CD14-positive monocyte (primary cell): ENCODE measurements at places on chromosomes 5 and 9. TPM values are rescaled to one million over a fixed set of nuclear protein-coding genes. Genes with fewer than 3 reads are reported as not detected.

DNA sequence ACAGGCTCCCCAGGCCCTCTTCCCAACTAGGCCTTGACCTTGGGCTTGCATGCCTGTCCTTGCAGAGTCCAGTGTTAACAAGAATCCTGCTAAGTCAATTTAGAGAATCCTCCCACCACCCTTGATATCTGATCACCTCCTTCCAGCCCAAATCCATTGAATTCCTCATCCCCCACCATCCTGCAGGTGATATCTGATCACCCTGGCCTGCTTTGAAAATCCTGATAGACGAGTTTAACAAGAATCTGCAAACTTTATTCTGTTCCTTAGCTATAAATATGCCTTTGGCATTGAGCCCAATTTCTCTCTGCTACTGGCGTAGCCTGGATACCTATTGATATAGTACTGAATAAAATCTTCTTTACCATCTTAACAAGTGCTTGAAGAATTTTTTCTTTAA lies 125.5 kb downstream of the DIRAS2 start:
- no peak for DNase-seq

DNA sequence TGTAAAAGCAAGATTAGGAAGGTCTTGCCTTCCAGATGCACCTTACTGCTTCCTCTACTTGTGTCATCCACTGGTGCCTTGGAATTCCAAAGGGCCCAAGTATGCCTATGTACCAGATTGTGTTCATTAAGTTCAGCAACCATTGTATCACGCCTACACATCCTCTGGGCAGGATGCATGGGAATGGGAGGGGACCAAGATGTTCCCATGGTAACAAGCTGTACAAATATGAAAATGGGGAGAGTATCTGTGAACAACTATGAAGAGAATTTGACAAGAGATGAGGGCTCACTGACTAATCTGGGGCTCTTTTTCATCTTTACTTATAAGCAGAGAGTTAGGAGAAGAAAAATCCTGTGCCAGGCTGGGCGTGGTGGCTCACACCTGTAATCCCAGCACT lies 137.8 kb upstream of the MAP1B start:
- no peak for DNase-seq

- peak; percentile 68 for DNase-seq
Observed at GRCh38 chr9:33225319-33226147, 14.4 kb upstream of the SPINK4 start.

DNA sequence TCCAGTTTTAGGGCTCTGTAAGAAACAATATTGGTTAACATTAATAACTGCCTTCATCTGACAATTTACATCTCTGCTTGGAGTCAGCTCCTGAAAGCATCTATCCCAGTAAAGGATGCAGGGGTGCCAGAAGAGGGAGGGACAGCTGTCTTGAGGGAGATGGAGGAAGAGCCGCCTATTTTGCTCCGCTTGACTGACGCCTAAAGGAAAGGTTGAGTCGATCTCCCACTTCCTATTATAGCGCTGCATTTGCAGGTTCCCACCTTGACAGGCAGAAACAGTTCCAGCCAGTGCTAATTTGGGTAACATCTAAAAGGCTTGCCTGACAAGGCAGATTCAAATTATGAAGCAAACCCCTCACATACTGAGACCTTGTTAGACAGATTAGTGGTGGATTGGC lies 374.6 kb downstream of the SPATA31D1 start:
- DNase-seq = no peak

Gene DCAF10
- polyA plus RNA-seq = 17.2 TPM

DNA sequence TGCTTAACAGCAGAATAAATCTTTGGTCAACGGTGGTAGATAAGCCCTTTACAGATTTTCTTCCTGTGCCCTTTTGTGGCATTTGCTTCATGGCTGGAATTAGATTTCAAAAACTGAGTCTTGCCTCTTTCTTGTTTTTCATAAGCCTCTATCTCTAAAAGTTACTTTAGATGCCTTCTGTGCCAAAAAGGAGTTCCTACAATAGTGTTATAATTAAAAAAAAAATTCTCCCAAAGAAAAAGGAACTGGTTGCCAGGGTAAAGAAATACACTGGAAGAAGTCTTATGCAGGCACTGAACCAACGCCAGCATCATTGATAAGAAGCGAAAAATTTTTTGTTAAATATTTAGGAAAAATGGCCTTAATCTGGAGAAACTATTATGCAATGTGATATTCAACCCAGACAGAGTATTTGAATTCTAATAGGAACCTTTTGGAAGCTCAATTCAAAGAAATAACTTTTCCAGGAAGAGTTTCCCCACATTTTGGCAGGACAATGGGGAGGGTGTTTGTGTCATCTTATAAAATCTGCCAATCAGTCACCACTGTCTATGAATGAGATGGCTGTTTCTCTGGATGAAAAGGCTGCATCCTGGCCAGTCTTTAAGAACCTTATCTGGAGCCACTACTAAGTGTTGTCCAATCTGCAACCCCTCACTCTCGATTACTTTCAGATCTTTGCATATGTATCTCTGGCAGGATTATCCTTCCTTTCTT lies 608.1 kb downstream of the PDE4D start:
- DNase-seq = no peak

GRCh38 chr5:113478691-113479090 lies 9.6 kb downstream of the MCC start:
- no peak for DNase-seq

Gene DMRT3
- polyA plus RNA-seq = not detected

GRCh38 chr9:21519855-21520434 lies 37.8 kb upstream of the IFNE start:
- no peak for DNase-seq

DNA sequence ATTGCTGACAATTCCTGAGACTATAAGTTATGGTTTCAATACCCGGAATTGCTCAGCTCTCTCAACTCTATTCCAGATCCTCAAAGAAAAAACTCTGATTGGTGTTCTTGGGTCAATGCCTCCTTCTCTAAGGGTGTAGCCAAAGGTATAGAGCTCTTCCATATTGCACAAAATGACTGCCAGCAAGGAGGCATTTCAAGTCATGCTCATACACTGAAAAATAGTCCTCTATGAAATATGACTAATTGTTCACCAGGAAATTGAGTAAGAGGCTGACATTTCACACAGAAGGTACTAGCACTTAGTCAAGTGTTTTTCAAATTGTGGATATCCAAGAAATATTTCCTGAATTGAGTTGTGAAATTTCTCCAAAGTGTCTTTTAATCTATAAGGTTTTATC lies 111.1 kb upstream of the KLF9 start:
- peak; percentile 60 for DNase-seq

Gene TPPP
- polyA plus RNA-seq = 0.06 TPM

DNA sequence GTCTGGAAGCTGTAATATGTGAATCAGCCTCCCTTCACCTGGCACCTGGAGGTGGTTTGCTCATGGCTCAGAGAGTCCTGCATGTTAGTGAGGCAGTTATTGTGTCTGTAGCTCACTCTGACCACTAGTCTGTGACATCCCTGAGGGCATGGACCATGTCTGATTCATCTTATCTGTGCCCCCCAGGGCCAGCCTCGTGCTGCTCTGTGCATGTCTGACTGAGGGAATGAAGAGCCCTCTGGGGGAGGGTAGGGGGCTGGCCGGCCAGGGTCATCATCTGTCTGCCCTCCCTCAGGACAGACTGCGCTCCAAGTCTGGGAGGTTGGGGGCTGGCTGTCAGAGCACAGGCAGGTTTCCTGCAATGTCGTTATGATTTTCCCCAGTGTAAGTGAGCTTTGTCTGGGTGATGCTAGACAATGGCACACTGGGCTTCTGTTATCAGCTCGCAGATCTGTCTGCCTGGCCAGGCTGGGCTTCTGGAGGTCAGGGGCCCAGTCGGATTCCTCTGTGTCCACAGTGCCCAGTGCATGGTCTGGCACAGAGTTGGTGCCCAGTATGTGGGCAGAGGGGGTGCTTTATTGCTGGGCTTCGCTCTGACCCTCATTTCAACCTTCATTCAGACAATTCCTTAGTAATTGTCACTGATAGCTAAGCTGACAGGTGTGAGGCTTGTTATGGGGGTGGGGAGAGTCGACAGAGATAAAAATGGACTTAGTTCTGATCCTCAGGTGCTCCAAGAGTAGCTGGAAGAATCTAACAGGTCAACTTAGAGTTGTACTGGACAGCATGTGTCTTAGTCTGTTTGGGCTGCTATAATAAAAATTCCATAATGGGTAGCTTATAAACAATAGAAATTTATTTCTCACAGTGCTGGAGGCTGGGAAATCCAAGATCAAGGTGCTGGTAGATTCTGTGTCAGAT lies 85.7 kb upstream of the SHB start:
- DNase-seq = no peak

- DNase-seq = no peak
Observed at GRCh38 chr5:1510151-1510561, 13.6 kb downstream of the LPCAT1 start.

- DNase-seq = no peak
Observed at GRCh38 chr9:117815315-117815714, 111.1 kb downstream of the TLR4 start.

- DNase-seq = no peak
Observed at GRCh38 chr5:9344751-9345240, 201.1 kb downstream of the SEMA5A start.

- DNase-seq = no peak
Observed at GRCh38 chr9:128640603-128641002, 16.0 kb downstream of the DYNC2I2 start.

Gene NREP
- polyA plus RNA-seq = 17.1 TPM

DNA sequence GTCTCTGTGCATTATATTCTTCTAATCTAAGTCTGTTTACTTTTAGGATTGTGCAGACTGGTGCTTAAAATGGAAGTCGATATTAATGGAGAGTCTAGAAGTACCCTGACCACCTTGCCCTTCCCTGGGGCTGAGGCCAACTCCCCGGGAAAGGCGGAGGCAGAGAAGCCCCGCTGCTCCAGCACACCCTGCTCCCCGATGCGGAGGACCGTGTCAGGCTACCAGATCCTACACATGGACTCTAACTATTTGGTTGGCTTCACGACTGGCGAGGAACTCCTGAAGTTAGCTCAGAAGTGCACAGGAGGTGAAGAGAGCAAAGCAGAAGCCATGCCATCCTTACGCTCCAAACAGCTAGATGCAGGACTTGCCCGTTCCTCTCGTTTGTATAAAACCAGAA lies 17.3 kb downstream of the MACIR start:
- no peak for DNase-seq

GRCh38 chr5:35887321-35888100 lies 30.8 kb downstream of the IL7R start:
- no peak for DNase-seq

Gene TPD52L3
- not detected in 2 replicates for polyA plus RNA-seq

- peak; percentile 58 for DNase-seq
Observed at GRCh38 chr5:124747791-124748686, 1.6 kb upstream of the ZNF608 start.

- no peak for DNase-seq
Observed at GRCh38 chr9:13220837-13221236, 58.7 kb downstream of the MPDZ start.

DNA sequence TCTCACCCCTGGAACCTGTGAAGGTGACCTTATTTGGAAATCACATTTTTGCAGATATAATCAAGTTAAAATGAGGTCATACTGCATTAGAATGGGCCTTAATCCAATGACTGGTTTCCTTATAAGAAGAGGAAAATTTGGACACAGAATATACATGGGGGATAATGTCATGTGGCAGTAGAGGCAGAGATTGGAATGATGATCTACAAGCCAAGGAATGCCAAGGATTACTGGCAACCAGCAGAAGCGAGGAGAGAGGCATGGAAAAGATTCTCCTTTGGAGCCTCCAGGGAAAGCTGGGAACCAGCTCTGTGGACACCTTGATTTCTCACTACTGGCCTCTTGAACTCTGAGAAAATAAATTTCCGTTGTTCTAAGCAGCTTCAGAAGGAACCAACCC lies 20.2 kb upstream of the CEP78 start:
- DNase-seq = no peak

DNA sequence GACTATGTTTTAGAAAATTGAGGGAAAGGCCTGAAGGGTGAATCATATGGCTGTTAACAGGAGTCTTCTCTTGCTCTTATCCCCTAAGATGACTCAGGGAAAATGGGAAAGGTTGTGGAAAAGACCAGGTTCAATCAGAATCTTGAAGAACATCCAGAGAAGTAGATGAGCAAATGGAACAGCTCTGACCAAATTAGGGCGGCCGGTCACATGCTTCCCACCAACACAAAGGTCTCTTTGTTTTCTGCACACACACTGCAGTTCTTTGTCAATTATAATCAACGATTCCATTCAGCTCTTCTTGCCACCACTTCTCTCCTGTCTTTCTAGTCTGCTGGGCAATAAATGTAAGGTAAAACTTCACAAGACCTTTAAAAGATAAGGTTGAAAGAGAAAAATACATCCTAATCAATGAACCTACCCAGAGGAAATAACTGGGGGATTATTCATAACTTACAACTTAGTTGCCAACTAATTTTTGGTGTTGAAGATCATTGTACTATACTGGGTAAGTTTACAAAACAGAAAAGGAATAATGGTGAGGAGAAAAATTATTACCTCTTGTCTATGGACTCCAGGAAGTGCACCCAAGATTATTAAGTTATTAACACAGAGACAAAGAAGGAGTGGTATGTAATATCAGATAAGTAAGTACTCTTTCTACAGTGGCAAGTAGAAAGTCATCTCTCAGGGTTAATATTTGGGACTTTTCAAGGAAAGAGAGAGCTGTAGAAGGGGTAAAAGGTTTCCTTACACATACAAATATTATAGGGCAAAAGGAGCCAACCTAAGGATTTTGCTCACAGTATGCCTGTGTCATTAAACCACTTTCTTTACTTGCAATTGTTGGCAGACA lies 441.9 kb upstream of the PIK3R1 start:
- no peak for DNase-seq

DNA sequence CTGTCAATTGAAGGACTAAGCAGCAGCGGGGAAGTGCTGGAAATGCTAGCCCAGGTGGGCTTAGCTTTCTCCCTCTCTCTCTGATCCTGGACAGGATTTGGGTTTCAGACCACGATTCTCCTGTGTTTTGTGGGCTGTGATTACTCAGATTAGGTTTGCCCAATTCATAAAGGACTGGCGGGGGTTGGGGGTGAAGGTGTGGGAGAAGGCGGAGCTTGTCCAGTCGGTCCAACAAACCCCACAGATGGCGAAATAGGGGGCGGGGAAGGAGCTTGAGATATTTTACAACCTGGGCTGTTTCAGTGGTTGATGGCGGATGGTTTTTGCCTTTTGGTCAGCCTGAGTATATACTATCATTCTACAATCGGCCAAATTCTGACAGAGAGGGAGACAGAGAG lies 35.2 kb downstream of the PCDHAC2 start:
- DNase-seq = no peak

- peak; percentile 9 for DNase-seq
Observed at GRCh38 chr5:61348447-61348846, 16.4 kb downstream of the ZSWIM6 start.

DNA sequence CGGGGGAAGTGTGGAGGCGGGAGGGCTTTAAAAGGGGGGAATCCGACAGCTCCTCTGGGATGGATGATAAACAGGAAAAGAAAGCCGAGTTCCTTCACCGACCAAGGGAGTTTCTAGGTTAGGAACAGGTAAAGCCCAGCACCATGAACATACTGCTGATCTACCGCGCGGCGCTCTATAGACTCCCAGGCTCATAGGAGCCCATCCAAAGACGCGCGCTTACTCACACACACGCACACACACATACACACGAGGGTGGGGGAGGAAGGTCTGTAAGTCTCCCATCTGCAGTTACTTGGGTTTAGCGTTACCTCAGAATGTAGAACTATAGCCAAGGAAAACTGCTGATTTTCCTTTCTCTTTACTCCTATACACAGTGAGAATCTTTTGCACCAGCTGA lies 2.6 kb upstream of the GABRB2 start:
- DNase-seq = no peak

Gene SPATA31A3
- not detected in 2 replicates for polyA plus RNA-seq
